ENCODE measurements at places on chromosomes 1 and 21. TPM values are rescaled to one million over a fixed set of nuclear protein-coding genes. Genes with fewer than 3 reads are reported as not detected.

The PTAFR gene
- 2.7 TPM for total RNA-seq

The FABP3 gene
- 5,086 TPM for total RNA-seq

The PTPRF gene
- total RNA-seq = 7.7 TPM

The SPRR1A gene
- total RNA-seq = not detected

The CD1E gene
- total RNA-seq = not detected

The NENF gene
- total RNA-seq = 119 TPM

The RIPPLY3 gene
- not detected for total RNA-seq

The DYRK3 gene
- 21.9 TPM for total RNA-seq

The PCBP3 gene
- total RNA-seq = 3.7 TPM

The VSIG8 gene
- total RNA-seq = not detected

The DYRK1A gene
- total RNA-seq = 63.5 TPM

The FAM43B gene
- 4.5 TPM for total RNA-seq

DNA sequence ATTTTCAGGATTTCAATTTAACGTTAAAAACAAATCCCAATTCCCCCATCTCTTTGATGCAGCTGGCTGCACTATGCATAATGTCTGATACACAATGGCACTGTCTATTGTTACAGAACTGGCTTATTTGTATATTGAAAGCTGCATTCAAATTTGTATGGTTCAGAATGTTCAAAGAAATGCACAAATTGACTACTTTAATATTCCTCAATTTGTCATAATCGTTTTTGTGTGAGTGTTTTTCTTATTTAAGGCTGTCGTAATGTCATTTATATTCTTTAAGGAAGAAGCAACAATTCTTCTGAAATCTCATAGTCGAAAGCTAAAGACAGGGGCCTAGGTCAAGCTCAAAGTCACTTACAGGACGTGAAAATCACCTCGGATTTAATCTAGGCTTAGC is 341.4 kb upstream of the ZRANB2 start:
- DNase-seq = no peak

DNA sequence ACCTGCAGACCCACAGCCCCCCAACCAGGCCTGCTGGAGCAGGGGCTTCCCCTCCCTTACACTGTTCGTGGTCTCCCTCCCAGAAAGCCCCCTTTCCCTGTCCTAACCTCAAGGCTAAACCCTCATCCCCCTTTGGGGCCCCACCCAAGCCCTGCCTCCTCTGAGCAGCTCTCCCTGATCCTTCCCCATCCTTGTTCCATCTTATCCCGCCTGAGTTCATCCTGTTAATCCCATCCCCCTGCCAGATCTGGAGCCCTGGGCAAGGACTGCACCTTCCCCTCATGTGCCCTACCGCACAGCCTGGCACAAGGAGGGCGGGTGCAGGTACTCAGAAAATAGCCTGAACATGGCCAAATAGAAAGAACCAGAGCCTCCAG is 6.9 kb upstream of the TNNT2 start:
- no peak for DNase-seq

- no peak for DNase-seq
Measured at GRCh38 chr1:112778137-112778536, 63.0 kb upstream of the PPM1J start.

- DNase-seq = no peak
Measured at GRCh38 chr1:184199036-184199435, 147.5 kb downstream of the TSEN15 start.

GRCh38 chr1:244917073-244917670 is 52.8 kb upstream of the HNRNPU start:
- no peak for DNase-seq

GRCh38 chr1:200317236-200317635 is 92.6 kb downstream of the ZNF281 start:
- DNase-seq = no peak

GRCh38 chr1:96076589-96076988 is 645.0 kb upstream of the PTBP2 start:
- no peak for DNase-seq

GRCh38 chr1:10778640-10779039 is 17.8 kb downstream of the CASZ1 start:
- no peak for DNase-seq

- DNase-seq = peak; percentile 17
Measured at GRCh38 chr1:2611621-2612437, 21.0 kb downstream of the MMEL1 start.

DNA sequence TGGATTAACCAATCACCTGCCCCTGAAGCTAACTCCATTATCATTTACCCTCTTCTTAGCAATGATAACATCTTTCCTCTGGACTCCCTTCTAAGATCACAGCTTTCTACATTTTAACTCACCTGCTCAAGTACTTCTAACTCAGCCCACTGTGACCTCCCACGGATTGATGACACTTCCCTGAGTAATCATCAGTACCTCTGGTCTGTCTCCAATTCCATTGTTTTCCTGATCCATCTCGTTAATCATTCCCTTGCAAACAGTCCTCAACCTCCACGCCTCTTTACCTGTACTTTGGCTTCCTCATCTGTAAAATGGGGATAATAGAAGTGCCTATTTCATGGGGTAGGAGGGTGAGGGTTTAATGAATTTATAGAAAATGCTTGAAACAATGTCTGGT is 195.3 kb upstream of the APP start:
- no peak for DNase-seq

- DNase-seq = no peak
Measured at GRCh38 chr21:20802631-20803260, 195.5 kb upstream of the NCAM2 start.

- DNase-seq = no peak
Measured at GRCh38 chr1:18651713-18652112, 21.1 kb downstream of the PAX7 start.

GRCh38 chr1:248840946-248841345 is 2.9 kb downstream of the ZNF672 start:
- no peak for DNase-seq

- DNase-seq = no peak
Measured at GRCh38 chr1:107900090-107900945, 64.7 kb downstream of the VAV3 start.

DNA sequence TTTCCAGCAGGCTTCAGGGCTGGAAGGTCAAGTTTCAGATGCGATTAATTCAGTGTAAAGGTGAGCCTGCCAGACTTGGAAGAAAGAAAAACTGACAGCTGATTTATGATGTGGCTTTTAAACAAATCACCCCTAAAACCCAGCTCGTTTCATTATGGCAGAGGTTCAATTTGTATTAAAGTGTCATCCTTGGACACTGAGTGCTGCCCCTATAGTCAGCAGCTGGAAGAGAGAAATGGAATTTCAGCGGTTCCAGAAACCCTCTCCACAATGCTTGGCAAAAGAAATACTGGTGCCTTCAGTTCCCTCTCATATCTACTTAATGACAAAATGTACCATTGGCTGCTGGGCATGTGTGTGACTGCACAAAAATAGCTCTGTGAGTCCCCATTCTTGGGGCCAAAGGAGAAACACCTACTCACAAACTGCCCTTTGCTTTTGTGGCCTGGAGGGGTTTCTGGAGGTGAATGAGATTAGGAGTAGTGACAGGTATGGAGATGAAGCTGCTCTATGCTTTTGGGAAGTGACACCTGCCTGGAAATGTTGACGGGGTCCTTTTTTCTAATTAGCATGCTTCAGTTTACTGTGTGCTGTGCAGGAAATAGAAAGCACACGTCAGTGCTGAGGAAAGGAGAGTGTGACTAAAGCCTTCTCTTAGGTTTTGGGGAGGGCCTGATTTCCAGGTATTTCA is 95.1 kb upstream of the TSPAN2 start:
- DNase-seq = no peak

DNA sequence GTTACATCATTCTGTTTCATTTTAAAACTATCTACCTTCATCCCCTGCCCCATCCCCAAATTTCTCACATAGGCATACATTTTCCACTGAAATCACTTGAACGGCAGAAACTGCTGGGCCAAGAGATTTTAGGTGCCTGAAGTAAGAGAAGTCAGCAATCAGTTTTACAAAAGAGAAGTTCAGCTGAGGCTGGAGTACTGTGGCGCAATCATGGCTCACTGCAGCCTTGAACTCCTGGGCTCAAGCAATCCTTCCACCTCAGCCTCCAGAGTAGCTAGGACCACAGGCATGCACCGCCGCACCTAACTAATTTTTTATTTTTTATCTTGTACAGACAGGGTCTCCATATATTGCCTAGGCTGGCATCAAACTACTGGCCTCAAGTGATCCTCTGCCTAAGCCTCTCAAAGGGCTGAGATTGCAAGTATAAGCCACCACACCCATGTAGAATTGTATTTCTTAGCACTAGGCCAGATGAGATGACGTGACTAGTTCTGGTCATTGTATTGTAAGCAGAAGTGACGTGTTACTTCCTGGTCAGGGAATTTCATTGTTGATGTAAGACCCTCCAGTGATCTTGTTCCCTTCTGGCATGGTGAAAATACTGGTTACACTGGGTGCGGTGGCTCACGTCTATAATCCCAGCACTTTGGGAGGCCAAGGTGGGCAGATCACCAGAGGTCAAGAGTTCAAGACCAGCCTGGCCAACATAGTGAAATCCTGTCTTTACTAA is 7.1 kb downstream of the BECN2 start:
- DNase-seq = no peak

GRCh38 chr1:30462826-30463425 is 260.5 kb downstream of the MATN1 start:
- DNase-seq = no peak

DNA sequence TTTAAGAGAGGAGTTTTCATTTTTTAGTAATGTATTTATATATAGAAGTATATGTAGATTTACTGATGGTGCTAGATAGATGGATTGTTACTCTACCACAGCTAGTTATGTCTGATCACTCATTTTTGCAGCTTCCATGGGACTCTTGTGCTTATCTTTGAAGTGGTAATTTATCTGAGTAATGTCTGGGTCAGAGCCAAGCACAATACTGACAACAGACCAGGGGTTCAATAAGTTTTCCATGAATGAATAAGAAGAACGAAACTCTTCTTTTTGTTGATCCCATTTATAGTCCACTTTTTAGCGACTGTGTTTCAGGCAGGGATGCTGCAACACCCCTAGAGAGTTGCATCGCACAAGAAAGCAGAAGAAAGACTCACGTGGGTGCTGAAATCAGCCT is 935.2 kb downstream of the PLA2G4A start:
- no peak for DNase-seq

DNA sequence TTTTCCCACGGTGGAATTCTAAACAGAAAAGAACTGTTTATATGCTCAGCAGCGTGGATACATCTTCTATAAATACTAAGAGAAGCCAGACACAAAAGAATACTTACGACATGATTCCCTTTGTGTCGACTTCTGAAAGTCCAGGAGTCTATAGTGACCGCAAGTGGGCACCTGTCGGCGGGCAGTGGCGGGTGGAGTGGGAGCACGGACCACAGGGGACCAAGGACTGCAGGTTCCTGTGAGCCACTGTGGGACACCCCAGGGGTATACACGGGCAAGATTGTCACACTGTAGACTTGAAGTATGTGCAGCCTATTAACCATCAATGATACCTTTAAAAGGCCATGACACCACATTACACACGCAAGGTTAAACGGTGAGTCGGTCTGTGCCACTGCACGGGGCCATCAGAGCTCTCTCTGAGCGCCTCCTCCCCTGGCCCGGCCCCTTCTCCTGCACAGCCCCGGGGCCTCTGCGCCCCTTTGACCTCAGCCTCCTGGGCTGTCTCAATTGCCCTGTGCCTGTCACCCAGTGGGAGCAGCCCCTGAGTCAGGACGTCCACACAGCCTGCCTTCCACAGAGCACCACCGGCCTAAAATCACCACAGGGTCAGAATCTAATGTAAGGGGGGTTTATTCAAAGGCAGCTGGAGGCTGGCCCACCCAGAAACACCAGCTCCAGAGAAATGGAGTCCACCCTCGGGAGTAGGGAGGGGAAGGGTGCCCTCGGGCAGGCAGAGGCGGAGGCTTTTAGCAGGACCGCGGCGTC is 90.0 kb upstream of the COL6A1 start:
- DNase-seq = no peak

DNA sequence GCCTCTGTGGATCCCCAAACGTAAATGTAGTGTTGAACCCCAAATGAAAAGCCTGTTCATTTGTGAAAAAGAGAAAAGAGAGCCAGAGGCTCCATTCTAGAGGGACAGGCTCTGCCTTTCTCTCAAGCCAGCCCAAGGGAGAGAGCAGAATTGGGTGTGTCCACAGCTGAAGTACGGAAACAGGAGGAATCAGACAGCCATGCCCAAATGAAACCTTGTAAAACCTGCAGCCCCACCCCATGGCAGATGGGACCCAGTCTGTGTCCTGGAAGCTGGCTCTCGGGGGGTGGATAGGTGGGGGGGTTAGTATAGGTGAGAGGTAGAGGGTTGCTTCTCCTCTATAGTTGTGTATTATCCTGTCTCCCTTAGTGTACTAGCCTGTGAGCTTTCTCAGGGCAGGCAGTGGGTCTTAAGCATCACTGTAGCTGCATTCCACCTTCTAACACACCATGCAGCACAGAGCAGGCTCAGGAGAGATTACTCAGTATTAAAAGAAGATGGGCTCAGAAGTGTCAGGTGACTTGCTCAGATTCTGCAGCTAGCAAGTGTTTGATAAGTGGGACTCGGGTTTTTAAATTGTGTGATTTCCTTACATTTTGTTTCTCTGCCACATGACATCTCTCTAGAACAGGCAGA is 67.4 kb upstream of the SIPA1L2 start:
- no peak for DNase-seq

- no peak for DNase-seq
Measured at GRCh38 chr1:29828526-29829447, 592.5 kb downstream of the PTPRU start.

DNA sequence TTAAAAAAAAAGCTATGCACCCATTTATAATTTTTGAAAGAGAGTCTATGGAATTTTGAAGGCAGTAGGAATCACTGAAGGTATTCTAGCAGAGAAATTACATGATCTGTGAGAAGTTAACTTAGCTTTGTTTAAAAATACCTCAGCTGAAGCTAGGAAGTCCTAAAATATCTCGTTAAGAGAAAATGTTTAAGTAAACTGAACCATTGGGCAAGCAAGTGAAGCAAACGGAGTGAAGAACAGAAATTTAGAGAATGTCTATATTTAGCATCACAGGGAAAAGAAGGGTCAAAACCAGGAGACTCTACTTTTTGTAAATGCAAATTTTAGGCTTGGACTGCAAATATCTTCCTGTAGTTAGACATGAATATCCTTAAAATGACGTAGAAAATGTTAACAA is 230.8 kb downstream of the HMCN1 start:
- no peak for DNase-seq

DNA sequence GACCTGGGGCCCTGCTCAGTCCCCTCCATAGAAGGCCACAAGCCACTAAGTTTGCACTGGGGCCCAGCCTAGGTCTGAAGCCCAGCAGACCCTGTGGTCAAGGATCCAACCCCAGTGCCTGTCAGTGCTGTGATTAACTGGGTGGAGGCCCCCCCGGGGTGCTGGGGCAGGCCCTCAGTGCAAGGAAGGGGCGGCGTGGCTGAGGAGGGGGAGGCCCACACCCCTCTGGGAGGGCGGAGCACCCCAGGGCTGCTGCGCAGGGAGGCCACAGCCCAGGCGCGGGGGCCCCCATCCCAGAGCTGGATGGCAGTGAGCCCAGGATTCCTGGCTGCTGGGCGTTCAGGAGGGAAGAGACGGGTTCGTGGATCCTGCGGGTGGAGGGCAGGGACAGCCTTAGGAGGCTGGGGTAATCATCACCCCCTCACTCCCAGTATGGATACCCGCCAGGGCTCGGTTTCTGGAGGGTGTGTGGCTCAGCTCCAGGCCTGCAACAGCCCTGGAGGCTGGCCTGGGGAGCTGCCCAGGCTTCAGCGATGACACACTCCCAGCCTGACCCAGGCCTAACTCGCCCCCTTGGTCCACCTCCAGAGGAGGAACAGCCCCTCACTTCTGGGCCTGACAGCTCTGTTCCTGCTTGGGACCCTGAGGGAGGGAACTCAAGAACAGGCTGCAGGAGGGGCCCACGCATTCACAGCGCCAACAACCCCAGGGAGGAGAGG is 890 bp downstream of the GJC2 start:
- DNase-seq = no peak

- DNase-seq = no peak
Measured at GRCh38 chr1:231274119-231274825, 33.3 kb downstream of the GNPAT start.
